ENCODE measurements at places on chromosomes 4 and X.
A peak's percentile ranks its signal among the peaks of the same experiment; 100 is the strongest.

DNA sequence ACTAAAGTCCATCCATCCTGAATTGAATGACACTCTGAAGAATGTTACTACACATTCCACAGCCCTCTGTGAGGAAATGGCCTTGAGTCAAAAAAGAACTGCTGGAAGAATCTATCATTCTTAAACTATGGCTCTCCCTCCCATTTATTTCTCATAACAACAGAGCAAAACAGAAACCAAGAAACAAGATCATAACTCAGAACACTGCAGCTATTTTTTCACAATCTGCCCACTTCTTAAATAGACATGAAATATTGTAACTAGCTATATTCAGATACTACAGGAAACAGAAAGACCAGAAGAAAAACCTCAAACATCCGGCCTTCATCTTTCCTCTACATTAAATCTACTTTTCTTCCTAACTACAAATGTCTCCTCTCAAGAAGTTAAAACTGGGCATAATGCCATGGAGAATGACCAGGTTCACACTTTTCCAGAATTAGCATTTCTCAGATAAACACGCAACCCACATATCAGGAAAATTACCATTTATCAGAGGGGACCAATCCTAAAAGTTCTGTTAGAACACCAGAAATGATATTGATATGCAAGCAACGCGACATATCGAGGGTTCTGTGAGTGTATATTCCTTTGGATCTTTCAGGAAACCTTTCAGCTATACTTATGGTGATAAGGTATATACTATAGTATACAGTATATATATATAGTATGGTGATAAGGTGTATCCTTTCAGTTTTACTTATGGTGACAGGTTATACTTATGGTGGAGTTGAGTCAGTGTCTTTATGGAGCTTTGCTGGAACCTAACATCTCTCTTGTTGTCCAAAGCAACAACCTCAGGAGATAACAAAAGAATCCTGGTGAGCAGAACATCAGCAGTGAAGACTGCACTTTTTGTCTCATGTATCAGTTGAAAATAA lies 60.4 kb upstream of the IRF2 start:
- DNase-seq = no peak

DNA sequence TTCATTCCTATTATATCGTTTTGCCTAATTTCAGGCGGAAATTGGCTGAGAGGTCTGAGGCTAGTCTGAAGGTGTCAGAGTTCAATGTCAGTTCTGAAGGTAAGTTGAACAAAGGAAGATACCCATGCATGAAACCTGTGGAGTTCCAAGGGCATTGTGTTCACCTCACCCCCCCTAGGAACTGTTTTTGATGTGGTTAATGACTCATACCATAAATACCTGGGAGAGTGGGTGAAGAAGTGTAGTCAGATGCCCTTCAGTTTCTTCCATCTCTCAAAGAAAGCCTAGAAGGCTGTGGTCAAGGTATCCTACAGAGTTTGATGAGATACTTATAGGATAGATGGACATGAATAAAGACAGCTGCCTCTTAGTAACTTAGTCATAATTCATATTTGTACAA lies 2.7 kb downstream of the UTP14A start:
- DNase-seq = no peak

DNA sequence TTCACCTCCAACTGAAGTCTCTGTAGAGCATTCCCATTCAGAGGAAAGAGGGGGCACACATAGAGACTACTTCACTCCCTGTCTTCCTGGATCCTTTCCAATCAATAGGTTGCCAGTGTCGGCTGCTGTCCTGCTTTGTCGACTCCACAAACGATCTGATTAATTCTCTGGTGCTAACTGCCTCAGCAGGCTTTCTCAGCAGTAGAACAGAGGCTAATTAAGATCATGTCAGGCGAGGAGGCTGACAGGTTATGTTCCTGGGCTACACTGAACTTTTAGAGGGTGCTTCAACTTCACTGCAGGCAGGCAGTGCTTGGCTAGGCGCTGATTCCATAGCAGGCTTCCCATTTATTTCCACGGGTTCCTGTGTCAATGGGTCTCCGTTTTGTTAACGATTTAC lies 79.2 kb downstream of the GRIA3 start:
- no peak for DNase-seq

- DNase-seq = no peak
These were observed 80.8 kb downstream of the NPFFR2 start for GRCh38 chr4:72112514-72113156.

GRCh38 chr4:162803378-162803777 lies 363.3 kb downstream of the NAF1 start:
- DNase-seq = no peak

- DNase-seq = no peak
These were observed 95.8 kb downstream of the TAB3 start for GRCh38 chrX:30793075-30793766.

DNA sequence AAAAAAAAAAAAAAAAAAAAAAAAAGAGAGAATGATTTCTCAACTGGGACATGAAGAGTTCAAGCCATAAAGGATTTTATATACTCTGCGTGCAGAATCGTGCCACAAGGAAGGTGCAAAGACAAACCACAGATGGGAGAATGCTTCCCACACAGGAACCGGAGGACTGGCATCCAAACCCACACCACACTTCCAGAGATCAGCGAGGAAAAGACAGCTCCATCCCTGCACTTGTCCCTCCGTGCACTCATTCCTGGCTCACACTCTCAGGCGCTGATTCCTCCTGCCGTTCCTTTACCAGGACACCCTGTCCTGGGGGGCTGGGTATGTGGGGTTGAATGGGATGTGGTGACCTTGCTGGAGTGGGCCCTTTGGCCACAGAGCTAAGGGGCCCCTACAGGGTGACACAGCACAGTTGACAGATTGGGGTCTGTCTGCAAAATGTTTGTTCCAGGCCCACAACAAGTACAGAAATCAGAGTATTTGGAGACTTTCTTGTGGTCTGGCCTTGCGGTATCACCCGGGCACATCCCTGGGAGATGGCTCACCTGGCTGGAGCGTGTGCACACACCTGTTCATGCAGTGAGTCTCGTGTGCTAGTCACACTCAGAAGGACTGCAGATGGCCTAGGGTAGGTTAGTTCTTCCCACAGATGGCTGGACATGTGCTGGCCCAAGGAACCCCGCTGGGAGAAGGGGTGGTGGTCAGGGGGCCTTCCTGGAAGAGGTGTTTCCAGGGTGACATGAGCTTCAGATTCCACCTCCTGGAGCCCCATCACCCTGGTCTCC lies 55.4 kb upstream of the GPR78 start:
- DNase-seq = no peak

- no peak for DNase-seq
These were observed 160.4 kb upstream of the MAMLD1 start for GRCh38 chrX:150202641-150203247.

DNA sequence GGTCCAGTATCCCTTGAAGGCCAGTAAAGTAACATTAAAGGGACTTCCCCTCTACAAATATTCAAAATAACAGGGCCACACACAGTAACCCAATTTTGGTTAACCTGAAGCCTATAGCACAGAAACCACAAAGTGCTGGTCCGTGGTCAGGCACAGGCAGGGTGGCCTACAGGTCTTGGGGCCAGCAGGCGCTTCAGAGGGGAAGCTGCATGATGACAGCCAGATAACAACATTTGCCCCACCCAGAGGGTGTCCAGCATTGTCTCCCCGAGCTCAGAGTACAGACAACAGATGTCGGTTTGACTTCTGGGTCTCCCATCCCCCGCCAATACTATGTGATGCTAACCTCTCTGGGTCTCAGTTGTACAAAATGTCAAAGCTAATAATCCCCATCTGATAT lies 51.1 kb downstream of the SH3KBP1 start:
- DNase-seq = no peak

GRCh38 chr4:48296365-48296764 lies 26.7 kb upstream of the TEC start:
- no peak for DNase-seq

- DNase-seq = no peak
These were observed 2.8 kb upstream of the NKX1-1 start for GRCh38 chr4:1409079-1409478.

DNA sequence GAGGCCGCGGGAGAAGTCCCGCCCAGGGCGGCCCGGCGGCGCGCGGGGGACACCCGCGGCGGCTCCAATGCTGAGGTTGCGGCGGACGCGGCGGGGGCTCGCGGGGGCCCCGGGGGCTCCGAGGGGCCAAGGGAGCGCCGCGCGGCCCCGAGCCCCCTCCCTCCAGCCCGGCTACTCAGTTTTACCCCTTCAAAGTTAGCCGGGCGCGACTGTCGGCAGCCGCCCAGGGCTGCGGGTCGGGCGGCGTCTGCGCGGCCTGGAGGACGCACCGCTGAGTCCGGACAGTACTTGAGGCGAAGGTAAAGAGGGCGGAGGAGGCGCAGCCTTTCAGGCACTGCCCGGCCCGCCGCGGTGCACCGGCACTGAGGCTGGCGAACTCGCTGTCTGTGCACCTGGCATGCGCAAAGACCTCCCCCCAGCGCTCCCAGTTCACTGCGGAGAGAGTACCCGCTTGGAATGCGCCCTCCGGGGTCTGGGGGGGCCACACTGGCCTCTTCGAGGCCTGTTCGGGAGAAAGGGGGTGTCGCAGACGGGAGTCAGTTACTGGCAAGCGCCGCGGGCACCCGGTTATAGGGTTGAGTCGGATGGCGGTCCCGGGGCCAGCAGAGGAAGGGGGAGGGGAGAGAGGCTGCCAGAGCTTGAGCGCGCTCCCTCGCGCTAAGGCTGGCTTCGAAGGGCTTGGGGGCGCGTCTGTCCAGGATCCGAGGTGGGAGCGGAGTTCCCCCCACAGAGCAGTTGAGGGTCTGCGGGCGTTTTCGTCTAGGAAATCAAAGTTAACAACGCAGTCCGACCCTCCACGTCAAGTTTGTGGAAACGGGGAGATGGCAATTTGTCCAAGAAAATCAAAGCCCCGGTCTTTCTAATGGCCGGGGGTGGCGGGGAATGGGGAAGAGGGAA lies 1.1 kb downstream of the PCDH19 start:
- DNase-seq = no peak

DNA sequence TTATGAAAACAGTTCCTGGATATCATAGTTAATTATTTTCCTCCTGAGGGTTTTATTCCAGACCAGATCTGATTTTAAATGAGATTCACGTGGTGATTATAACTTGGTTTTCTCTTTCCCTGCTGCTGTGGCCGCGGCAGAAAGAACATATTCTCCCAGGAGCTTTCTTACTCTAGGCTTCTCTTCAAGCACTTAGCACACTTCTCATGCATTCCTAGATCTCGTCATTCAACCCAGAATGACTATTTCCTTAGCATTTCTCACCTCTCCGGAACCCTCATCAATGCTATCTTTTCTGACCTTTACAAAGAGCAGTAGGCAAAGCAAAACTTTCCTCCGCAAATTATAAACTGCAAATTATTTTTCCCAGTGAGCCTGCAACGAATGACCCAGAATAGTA lies 122.9 kb downstream of the GPAT3 start:
- DNase-seq = no peak

- no peak for DNase-seq
These were observed 39.6 kb downstream of the ARL13A start for GRCh38 chrX:101009090-101009489.

GRCh38 chr4:181524499-181524898 lies 718.7 kb upstream of the TENM3 start:
- no peak for DNase-seq

DNA sequence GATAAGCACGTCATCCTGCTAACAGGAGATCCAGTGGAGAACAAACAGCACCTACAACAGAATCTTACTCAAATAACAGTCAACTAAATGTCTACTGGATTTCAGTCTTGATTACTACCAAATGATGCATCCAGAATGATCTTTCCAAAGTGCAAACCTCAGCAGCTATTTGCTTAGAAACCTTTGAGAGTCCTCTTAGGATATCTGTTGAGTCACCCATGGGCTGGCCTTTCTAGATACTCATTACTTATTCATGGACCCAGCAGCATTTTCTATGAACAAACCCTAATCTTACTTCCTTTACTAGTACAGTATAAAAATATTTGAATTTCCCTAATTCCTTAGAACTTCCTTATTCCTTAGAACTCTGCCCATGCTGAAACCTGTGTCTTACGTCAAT lies 118.5 kb upstream of the PABPC4L start:
- DNase-seq = no peak

- DNase-seq = no peak
These were observed 46.0 kb downstream of the REPS2 start for GRCh38 chrX:16992445-16992844.

DNA sequence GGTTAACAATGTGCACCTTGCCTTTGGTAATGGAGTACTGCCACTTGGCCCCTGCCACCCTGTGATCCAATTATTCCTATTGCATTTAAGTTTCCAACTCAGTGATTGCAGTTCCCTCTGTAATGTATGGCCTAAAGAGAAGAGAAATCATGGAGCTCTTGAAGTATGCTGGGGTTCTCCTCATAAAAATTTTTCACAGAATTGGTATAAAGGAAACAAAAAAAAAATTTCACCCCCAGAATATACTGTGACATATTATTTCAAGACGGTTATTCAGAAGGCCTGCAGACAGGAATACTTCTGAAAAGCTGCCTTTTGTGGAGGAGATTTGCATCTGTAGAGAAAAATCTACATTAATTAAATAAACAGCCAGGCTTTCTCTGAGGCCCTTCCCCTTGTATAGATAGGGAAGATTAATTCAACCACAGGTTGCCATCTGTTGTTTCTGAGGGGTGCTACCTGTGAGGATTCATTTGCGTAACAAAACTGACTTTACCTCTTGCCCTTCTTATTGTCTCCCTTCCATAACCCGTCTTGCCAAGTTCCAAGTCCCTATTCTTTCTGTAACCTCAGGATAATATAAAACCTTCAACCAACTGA lies 94.8 kb upstream of the LANCL3 start:
- no peak for DNase-seq

DNA sequence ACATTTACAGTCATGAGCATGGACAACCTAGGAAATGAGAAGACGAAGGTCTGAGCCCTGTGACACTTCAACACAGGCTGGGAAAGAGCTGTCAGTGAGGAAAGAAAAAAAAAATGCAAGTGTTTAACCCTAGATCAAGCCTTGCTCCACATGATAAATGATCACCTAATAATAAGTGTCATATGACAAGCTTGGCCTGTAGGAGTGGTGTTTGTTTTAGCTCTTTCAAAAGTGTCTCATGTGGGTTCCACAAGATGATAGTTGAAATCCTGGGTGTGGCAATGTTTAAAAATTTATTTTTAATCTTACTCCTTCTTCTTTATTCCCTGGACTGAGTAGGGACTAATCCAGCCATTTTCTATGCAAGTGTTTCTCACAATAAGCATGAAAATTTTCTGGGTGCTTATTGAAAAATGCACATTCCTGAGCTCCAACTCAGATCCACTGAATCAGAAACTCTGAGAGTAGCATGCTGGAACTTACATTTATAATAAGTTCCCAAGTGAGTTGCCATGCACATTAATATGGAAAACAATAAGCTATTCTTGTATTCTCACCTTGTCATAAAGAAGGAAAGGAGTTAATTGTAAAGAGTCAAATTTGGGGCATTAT lies 138.3 kb downstream of the AREG start:
- DNase-seq = no peak

- peak; percentile 2 for DNase-seq
These were observed 152.7 kb downstream of the TEX11 start for GRCh38 chrX:70755850-70756249.

GRCh38 chr4:57119054-57119651 lies 9.0 kb upstream of the IGFBP7 start:
- DNase-seq = no peak

- no peak for DNase-seq
These were observed 77.7 kb downstream of the DDX60 start for GRCh38 chr4:168240821-168241220.

GRCh38 chr4:141705747-141706377 lies 69.5 kb downstream of the IL15 start:
- DNase-seq = no peak
